Right lung (tissue), 10 donors: ENCODE measurements at places on chromosomes 13 and 19. TPM values are rescaled to one million over a fixed set of nuclear protein-coding genes. Genes with fewer than 3 reads are reported as not detected.

GRCh38 chr13:98295371-98295770 is 118.3 kb upstream of the RNF113B start:
- no peak for DNase-seq

DNA sequence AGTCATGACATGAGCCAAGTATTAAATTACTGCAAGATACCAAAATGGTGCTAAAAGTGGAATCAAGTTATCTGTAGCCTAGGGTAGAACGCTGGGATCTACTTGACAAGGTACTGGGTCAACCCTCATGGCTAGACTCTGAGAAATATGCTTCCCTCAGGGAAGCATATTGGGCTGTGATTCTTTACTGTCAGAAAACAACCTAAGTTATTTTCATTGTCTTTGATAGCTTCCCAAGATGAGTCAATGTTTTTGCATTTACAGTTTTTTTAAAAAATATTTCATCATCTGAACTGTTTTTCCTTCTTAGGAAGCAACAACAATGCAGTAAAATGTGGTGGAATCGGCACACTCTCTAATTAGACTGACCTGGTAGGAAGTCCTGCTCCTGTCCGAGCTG is 218.0 kb downstream of the RGCC start:
- no peak for DNase-seq

DNA sequence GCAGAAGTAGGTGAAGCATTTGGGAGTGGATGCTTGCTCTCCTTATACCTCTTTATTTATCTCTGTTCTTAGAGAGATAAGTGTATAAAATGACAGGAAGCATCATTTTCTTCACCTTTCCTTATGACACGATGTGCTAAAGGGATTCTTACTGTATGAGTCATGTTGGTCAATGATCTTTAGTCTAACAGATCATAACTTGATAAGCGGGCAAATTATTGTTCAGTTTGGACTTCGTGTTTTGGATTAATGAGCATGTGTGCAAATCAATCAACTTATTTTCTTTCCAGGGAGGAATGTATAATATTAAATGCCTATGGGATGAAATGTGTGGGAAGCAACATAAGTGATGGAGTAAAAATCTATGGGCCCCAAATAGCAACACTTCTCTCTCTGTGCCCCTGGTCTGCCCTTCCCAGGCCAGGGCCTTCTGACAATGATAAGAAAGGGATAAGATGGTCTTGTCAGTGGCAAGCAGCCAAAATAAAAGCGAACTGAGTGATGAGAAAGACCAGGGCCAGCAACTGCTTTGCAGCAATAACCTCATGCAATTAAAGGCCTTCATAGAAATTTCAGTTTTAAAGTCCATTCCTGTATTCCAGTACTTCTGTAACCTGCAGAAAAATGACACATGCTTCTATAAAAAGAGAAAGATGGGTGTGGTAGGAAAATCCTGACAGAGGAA is 61.4 kb downstream of the SLC10A2 start:
- DNase-seq = no peak

DNA sequence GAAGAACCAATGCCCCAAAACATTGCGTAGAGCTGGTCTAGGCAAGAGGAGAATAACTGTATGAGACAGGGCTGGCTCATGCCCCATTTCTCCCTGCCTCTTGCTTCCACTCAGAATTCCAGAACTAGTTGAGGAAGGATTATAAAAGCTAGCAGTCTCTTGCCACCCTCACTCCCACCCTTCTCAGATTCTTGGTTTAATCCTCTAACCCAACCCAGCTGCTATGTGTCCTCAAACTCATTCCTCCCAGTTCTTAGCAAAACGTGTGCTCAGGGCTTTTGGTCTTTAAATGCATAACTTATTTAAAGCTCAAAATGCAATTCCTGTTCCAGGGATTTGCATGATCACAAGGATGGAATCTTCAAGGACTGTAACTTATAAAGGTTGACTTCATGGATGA is 466.3 kb downstream of the COG6 start:
- no peak for DNase-seq

HOMER3 gene
- polyA plus RNA-seq = 58.4 TPM

SIGLEC5 gene
- polyA plus RNA-seq = 0.31 TPM

HIPK4 gene
- 0.27 TPM for polyA plus RNA-seq
